ENCODE measurements at places on chromosomes 6 and 20.

DNA sequence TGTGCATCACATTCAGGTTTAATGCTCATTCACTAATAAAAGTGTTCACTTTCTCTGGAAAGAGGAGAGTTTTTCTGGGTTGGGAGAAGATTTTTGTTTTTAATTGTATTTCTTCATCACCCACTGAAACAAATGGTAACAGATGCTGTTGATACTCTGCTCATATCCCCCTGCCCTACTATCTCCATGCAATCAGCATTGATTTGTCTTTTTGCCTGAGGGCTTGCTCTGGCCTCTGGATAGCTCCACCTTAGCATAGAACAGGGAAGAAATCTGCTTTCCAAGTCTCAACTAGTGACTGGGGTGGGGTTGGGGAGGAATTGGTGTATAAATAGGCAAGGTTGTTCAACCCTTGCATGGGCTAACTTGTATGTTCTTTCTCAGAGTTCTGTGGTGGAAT is 296.4 kb downstream of the KHDRBS2 start:
- no peak for DNase-seq

GRCh38 chr20:309306-309840 is 12.0 kb downstream of the ZCCHC3 start:
- no peak for DNase-seq

DNA sequence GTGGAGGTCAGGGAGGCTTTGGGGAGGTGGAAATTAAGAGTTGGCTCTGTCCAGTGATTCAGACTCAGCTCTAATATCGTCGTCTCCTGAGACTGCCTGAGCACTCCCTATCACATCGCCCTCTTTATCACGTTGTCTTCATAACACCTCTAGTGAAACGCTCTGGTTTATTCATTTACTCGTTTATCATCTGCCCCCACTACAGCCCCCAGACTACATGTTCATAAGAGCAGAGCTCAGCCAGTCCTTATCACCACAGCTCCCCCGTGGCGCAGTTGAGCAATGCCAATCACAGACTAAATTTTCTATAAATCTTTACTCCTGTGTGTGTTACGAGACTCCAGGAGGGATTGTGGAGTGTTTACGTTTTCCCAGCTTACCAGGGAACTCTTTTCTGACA is 316.2 kb downstream of the ADGRB3 start:
- DNase-seq = no peak

DNA sequence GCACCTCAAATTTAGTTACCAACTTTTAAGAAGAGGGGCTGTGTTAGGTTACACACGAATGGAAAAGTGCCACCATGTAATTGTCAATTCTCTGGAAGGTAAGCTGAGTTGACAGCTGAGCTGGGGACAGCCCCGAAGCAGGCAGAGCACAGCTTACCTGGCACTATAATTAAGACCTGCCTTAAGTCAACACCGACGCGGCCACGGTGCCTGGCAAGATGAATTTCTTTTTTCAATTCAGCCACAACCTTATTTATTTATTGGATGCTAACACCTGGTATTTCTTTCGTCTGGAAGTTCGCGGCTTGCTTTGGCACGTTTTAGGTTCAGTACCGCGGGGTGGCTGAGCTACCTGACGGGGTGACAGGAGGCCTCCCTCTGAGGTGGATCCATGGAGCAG is 40.6 kb upstream of the NFATC2 start:
- DNase-seq = no peak

- peak; percentile 45 for DNase-seq
These were observed 44.2 kb downstream of the COL11A2 start for GRCh38 chr6:33147807-33148666.

DNA sequence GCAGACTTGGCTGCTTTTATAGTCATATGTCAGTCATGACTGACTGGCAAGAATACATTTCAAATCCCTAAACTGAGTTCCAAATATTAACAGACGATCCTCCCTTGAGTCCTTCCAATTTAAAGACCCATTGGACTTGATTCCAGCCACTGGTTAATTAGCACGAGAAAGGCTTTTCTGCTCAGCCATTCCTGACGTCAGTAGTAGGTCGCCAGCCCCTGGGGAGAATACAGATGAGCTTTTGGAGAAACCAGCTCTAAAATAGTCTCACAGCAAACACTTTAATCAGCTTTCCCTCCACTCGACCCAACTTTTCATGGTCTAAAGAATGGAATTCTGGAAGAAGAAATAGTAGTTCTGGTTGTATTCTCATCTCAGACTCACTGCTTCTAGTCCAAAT is 91.6 kb downstream of the SLC22A3 start:
- no peak for DNase-seq

Data from NB4 (cell line).